Activated CD4-positive, alpha-beta T cell treated with anti-CD3 and anti-CD28 coated beads, Interleukin-2, amount 10 ng/mL, durations not matched to agents 24 days and 14 days (primary cell): ENCODE measurements at places on chromosomes 12 and 14. TPM values are rescaled to one million over a fixed set of nuclear protein-coding genes. Genes with fewer than 3 reads are reported as not detected.

Gene KLRK1
- not detected in 2 replicates for total RNA-seq

Gene PLD4
- total RNA-seq: 0.07 and 0.21 TPM in 2 replicates

Gene MGP
- total RNA-seq: not detected in 2 replicates

Gene CDCA3
- total RNA-seq: 32.6 and 33.7 TPM in 2 replicates

Gene SHMT2
- 297 and 310 TPM in 2 replicates for total RNA-seq

Gene CRIP1
- 99.3 and 110 TPM in 2 replicates for total RNA-seq

Gene INHBC
- total RNA-seq: 0.12 TPM in 1 of 2 replicates, not detected in the other

Gene C12orf50
- total RNA-seq: not detected in 2 replicates

Gene EML1
- total RNA-seq: 0.98 and 1.8 TPM in 2 replicates

Gene REP15
- total RNA-seq: 0.69 and 0.77 TPM in 2 replicates

Gene KLRG1
- 0.71 and 0.84 TPM in 2 replicates for total RNA-seq

Gene TMEM132C
- total RNA-seq: not detected in 2 replicates

Gene NGB
- total RNA-seq: not detected in 2 replicates

Gene APOF
- total RNA-seq: not detected in 2 replicates

Gene ANKRD33
- total RNA-seq: not detected in 2 replicates

Gene HDAC7
- total RNA-seq: 405 and 419 TPM in 2 replicates

Gene LRTM2
- total RNA-seq: 0.05 and 0.16 TPM in 2 replicates

Gene KCNH3
- total RNA-seq: 1.5 and 2.1 TPM in 2 replicates

Gene ASCL1
- total RNA-seq: 0.07 TPM in 1 of 2 replicates, not detected in the other

Gene ALG10B
- 15.1 and 16.0 TPM in 2 replicates for total RNA-seq

Gene PEX5
- 36.7 and 42.5 TPM in 2 replicates for total RNA-seq

Gene RTL1
- not detected in 2 replicates for total RNA-seq

Gene PLA2G1B
- total RNA-seq: not detected in 2 replicates

Gene ARHGAP9
- 102 and 103 TPM in 2 replicates for total RNA-seq

Gene SLCO1B1
- not detected in 2 replicates for total RNA-seq

Gene SYNJ2BP
- total RNA-seq: 2.2 and 2.5 TPM in 2 replicates

Gene P2RX7
- 6.2 and 7.0 TPM in 2 replicates for total RNA-seq

Gene EXOC3L4
- not detected in 2 replicates for total RNA-seq

Gene BBOF1
- total RNA-seq: 0.57 and 0.72 TPM in 2 replicates

Gene RPGRIP1
- not detected in 2 replicates for total RNA-seq

Gene APOLD1
- 4.1 and 5.2 TPM in 2 replicates for total RNA-seq

Gene ZCCHC8
- total RNA-seq: 41.4 and 41.9 TPM in 2 replicates

Gene BMP4
- total RNA-seq: not detected in 2 replicates

Gene SLC15A5
- total RNA-seq: not detected in 2 replicates

Gene CATSPERB
- total RNA-seq: 0.30 and 1.5 TPM in 2 replicates

Gene NOP9
- total RNA-seq: 48.3 and 52.2 TPM in 2 replicates

Gene PRKD1
- not detected in 2 replicates for total RNA-seq
